ENCODE measurements at places on chromosomes 5 and 9. TPM values are rescaled to one million over a fixed set of nuclear protein-coding genes. Genes with fewer than 3 reads are reported as not detected.
A peak's percentile ranks its signal among the peaks of the same experiment; 100 is the strongest.

- DNase-seq = no peak
Observed at GRCh38 chr5:9363449-9363848, 182.4 kb downstream of the SEMA5A start.

GRCh38 chr9:35431467-35431866 is 58.4 kb upstream of the RUSC2 start:
- no peak for DNase-seq

CATSPER3 gene
- 0.87 TPM for total RNA-seq

GRCh38 chr5:3032513-3032912 is 281.0 kb upstream of the IRX2 start:
- no peak for DNase-seq

- no peak for DNase-seq
Observed at GRCh38 chr5:6228257-6229250, 149.8 kb downstream of the MED10 start.

DNA sequence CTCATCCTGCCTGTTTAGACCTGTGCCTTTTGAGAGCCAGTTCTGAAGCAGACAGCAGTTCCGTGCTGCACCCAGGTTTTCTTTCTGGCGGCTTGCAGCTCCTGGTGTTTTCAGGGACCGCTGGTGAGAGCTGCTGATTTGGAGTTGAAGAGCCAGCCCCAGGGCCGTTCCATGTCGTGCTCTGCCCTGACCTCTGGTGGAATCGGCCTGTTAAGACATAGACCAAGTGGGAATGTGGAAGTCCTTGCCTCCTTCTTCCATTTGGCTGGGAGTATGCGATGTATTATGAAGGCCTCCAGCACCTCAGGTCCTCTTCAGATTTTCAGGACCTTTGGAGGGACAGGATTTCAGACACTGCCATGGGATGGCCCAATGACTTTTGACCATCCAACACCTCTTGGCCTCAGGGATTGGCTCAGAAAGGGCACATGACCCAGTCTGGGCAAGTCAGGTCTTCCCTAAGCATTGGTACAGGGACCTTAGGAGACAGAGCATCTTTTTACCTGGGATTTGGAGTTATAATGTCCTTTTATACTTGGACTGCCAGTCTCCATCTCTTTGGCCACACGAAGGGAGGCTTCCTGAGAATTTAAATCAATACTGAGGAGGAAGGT is 136.1 kb upstream of the CLINT1 start:
- DNase-seq = peak; percentile 79

GRCh38 chr9:3578786-3579185 is 53.0 kb upstream of the RFX3 start:
- no peak for DNase-seq

FBN2 gene
- total RNA-seq = 0.58 TPM

DNA sequence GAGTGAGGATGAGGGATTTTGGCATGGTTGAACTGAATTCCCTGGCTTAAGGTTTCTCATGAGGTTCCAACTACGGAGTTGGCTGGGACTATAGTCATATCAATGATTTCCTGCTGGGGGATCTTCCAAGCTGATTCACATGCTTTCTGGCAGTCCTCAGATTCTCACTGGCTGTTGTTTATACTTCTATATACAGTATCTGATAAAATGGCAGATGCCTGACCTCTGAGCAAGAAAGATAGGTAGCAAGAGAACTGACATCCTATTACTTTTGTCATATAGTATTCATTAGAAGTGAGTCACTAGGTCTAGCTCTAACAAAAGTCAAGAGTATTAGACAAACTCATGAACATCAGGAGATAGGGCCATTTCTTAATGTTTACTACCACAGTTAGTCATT is 440.9 kb upstream of the EDIL3 start:
- no peak for DNase-seq

IL31RA gene
- total RNA-seq = 0.14 TPM

LCN15 gene
- not detected for total RNA-seq

DNA sequence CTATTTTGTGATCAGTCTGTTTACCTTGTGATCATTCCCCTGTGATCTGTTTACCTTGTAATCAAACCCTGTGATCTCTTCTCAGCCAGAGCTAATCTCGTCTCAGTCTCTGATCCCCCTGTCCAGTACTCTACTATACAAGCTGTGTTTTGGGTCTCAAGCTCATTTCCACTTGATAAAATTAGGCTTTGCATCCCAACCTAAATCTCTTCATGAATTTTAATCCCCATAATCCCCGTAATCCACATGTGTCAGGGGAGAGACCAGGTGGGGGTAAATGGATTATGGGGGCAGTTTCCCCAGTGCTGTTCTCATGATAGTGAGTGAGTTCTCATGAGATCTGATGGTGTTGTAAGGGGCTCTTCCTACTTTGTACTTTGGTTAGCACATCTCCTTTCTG is 157.2 kb downstream of the PRR16 start:
- no peak for DNase-seq

- no peak for DNase-seq
Observed at GRCh38 chr5:54725391-54726280, 208.1 kb downstream of the SNX18 start.

SNCAIP gene
- total RNA-seq = 4.0 TPM

LHX3 gene
- total RNA-seq = not detected

DNAH5 gene
- total RNA-seq = 4.6 TPM

DNA sequence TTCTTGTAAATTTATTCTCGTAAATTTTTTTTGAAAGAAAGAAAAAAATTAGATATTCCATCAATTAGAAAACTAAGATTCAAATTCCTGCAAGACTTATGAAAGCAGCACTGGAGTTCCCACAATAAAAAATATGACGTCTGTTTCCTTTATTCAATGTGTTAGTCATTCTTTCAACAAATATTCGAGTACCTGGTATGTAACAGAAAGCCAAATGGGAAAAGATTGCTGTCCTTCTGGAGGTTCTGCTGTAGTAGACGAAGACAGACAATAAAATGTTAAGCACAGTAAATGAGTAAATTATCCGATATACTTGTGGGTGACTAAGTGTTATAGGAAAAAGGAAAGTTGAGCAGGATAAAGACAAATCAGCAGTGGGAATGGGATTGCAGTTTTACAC is 92.2 kb downstream of the ADAMTSL1 start:
- no peak for DNase-seq

- DNase-seq = no peak
Observed at GRCh38 chr5:86869268-86869667, 251.5 kb downstream of the COX7C start.

- no peak for DNase-seq
Observed at GRCh38 chr9:129934780-129935179, 99.5 kb downstream of the USP20 start.

PALM2AKAP2 gene
- 52.4 TPM for total RNA-seq

SHISAL2B gene
- not detected for total RNA-seq

Data from upper lobe of right lung (tissue), 1 donor.